Fibroblast of mammary gland (primary cell): ENCODE measurements at places on chromosomes 1 and 21.
A peak's percentile ranks its signal among the peaks of the same experiment; 100 is the strongest.

GRCh38 chr1:94246692-94247137 lies 9.3 kb upstream of the ARHGAP29 start:
- no peak for DNase-seq

GRCh38 chr1:70358921-70359564 lies 4.5 kb upstream of the ANKRD13C start:
- peak; percentile 41 for DNase-seq

DNA sequence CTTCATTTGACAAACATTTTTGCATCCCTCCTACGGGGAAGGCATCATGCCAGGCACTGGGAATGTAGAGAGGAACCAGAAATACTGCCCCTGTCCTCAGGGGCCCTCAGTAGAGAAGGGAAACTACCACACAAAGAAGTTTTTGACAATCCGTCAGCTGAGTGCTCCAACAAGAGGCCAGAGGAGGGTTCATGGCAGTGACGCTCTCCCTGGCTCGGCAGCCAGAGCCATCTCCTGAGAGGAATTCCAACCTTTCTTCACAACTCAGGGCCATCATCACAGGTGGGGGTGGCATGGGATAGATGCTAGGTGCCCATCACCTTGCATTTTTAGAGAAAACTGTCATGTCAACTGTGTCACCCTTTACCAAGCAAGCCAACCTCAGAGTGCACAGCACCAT lies 154.1 kb downstream of the HIVEP3 start:
- no peak for DNase-seq

- no peak for DNase-seq
These were observed 20.8 kb upstream of the MNDA start for GRCh38 chr1:158810311-158810710.

DNA sequence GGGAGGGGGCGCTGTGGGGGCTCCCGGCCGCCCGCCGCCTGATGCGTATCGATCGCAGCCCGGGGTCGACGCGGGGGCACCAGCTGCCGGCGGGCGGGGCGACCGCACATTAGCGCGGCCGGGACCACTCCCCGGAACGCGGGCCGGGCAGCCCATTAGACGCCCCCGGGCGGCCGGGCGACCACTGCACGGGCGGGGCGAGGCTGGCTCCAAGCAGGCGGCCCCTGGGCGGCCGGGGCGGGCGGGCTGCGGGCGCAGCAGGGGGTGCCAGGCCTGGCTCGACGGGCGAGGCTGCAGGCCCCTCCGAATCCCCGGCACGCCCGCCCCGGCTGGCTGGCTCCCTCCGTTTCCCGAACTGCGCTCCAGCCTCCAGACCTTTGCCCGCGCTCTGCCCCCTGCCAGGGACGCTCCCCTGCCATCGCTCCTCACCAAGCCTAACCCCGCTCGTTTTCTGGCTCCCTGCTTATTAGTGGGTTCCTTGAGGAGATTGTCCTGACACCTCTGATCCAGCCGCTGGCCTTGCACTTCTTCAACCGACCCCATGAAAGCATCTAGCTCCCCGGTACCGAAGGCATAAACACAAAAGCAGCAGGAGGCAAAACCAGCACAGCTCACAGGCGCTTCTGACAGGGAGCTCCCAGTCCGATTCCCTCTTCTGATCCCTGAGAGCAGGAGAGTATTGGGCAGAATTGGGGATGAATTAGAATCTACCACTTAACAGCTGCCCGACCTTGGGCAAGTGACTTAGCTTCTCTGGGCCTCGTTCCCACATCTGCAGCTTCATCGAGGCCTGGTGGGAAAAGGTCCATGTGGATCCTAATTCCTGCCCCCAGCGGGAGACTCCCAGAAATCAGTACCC lies 92.6 kb upstream of the CASZ1 start:
- no peak for DNase-seq

DNA sequence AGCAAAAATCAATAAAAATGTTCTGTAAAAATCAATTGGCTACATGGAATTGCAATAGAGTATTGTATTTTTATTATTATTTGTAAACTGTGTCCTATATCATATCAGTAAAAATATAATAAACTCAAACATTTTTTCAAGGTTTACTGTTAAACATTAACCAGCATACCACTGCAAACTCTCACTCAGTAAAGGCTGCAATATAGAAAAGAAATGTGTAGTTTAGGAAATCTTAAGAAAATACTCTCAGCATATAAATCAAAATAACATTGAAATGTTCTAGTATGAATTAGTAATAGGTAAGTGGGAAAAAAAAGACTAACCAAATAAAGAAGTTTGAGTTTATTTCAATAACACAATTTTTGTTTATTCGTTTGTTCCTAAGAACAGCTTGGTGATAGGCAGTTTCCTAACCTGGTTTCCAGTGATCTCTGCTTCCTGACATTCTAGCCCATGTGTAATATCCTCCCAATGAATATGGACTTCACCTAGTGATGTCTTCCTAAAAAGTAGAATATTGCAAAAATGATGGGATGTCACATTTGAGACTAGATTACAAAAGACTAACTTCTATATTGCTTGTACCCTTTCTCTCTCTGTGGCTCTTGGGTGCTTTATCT lies 870.1 kb downstream of the BRINP3 start:
- no peak for DNase-seq

DNA sequence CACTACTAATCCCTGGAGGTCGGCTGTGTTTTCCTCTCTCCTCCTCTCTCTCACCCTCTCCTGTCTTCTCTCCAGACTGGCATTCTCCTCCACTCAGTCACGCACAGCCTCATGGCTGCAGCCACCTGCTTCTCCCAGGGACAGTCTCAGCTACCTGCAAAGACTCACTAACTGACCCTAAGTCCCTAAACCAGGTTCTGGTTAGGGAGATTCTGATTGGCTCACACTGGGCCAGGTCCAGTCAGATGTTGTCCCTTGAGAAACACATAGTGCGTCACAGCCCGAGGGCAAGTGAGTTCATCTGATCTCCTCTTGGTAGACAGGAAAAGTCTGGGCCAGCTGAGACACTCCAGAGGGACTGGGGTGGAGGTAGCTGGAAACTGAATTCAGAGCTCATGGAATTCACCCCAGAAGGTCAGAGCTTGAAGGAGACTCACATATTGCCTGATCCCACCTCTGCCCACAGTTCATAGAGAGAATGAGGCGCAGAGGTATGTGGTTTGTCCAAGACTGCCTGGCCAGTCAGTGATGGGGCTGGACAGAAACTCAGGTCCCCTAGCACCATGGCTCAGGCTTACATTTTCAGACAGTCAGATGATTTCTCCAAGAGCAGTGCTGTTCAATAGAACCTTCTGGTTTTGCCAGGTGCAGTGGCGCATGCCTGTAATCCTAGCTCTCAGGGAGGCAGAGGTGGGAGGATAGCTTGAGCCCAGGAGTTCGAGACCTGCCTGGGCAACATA lies 40.4 kb upstream of the RPL11 start:
- DNase-seq, result peak; percentile 72

GRCh38 chr1:234170622-234171021 lies 202.6 kb upstream of the COA6 start:
- no peak for DNase-seq

GRCh38 chr1:39692152-39693074 lies 1.2 kb upstream of the HPCAL4 start:
- DNase-seq, result no peak

GRCh38 chr1:230208619-230209261 lies 141.7 kb downstream of the GALNT2 start:
- DNase-seq, result no peak

DNA sequence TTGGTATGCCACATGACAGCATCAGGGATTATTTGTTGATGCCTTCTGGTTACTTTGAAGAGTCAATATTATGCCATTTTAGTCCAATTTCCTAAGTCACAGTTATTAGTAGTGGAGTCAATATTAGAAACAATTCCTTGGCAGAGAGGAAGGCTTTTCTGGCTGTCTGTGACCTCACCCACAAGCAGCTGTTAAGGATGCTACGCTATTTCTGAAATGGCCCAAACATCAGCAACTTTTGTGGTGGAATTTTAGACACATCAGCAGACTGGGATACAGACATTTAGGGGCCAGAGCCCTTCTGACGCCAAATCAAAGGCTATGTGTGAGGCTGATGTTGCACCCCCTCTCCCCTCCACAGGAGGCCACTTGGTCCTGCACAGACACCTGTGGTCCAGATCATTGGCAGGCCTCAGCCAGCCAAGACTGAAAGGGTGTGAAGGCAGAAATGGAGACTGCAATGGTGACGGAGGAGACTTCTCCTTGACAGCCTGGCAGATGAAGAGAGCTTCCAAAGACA lies 9.2 kb upstream of the RXRG start:
- DNase-seq, result no peak

- no peak for DNase-seq
These were observed 31.7 kb upstream of the GADD45A start for GRCh38 chr1:67653304-67653703.

DNA sequence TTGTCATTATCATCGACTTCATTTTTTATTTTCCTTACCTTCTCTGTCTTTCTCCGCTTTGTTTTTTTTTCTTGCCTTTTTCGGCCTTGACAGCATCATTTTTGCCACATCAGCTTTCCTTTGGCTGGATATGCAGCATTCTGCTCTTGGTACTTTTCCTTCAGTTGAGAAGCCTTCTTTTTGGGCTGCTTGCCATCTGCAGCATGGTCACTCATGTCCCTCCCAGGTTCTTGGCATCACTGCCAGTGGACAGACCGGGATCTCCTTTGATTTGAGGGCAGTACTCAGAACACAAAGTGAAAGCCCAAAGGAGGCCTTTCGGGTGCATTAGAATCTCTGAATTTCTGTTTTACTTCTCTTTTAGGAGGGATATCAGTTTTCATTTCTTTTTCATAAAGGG lies 3.7 kb upstream of the PARP1 start:
- no peak for DNase-seq

DNA sequence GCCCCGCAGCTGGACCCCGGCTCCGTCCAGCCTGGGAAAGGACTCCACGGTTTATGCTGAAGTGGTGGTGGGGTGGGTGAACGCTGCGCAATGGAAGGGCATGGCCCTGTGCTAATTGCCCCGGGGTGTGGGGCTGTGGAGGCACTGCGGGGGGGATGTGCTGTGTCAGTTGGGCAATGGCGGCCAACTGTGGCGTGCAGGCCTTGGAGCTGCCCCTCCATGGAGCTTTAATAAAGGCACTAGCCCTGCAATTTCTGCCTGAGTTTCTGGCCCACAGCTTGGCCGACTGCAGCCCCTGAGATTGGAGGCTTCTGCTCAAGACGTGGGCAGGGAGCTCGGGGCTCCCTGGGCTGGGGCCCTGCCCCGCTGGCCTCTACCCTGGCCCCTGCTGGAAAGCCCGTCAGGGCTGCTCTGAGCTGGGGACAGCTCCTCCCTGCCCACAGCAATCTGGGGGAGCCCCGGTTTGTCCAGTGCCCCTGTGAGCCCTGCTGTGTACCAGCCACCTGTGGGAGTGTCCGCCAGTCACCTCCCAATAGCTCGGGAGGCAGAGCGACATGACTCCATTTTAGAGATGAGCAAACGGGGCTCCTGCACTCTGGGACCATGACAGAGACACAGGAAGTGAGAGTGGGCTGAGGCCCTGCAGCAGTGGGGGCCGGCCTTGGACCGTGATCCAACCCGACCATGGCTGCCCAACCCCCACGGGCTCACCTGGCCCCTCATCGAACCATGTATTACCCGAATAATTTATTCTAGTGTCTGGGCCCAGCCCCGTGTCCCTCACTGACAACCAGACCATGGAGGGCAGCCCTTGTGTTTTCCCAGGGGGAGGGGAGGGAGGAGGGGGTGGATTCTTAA lies 8.7 kb upstream of the TNFRSF14 start:
- no peak for DNase-seq

GRCh38 chr1:47914218-47914938 lies 82.8 kb downstream of the TRABD2B start:
- DNase-seq, result no peak
